ENCODE measurements at places on chromosomes 4 and X.

GRCh38 chr4:76420762-76421581, at the start of gene CCDC158:
TSS of gene CCDC158 (minus strand) at chr4:76421141. CDS start at chr4:76403207, 17,934 bp downstream.
- peak; percentile 10 for DNase-seq

- no peak for DNase-seq
Observed at GRCh38 chr4:163587867-163588266, 93.4 kb downstream of the TMA16 start.

DNA sequence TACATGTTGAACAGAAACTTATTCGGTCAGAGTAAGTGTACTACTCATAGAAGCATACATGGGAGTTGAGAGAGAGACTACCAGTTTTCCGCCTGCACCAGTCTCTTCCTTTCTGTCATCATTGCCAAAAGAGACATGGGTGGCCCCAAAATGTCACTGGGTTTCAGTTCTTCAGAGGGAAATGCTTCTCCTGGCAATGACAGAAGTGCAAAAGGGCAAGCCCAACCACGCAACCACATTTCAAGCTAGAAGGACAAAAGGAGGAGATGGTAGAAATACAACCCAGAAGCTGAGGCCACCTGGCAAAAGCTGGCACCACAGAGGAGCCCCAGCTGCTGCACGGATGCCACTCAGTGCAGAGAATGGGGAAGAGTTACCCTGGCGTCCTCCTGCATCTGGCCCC, 320.1 kb downstream of the BCOR start:
- DNase-seq: peak; percentile 21

DNA sequence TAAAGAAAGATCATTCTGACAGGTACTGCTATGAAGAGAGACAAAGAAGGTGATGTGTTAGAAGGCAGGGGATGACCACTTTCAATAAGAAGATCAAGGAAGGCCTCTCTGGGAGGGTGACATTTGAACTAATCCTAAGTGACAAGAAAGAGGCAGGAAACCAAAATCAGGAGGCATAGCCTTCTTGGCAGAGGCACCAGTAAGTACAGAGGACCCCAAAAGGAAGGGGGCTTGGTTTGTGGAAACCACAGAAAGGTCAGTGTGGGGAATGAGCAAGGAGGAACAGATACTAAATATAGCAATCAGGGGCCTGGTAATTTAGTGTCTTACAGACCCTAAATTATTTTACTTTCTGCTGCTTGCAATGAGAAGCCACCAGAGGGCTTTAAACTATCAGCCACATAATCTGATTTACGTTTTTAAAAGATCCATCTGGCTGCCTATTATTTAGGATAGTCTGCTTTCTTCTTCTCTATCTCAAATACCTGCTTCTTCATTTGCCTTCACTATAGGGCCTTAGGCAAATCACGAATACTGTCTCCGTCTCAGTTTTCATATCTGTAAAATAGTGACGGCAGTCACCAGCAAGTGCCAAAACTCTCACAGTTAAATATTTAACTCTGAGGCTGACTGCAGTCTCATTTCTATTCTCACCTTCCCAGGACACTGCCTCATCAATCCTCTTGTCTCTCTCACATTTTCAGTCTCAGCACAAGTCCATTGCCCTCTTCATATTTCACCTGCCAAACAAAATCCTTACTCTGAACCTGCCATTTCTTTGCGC, 16.7 kb downstream of the NR3C2 start:
- DNase-seq: no peak

- DNase-seq: peak; percentile 5
Observed at GRCh38 chr4:14178421-14178820, 550.9 kb upstream of the BOD1L1 start.

- no peak for DNase-seq
Observed at GRCh38 chr4:91963486-91963885, 340.3 kb upstream of the GRID2 start.

- no peak for DNase-seq
Observed at GRCh38 chr4:182246401-182247205, 3.4 kb downstream of the TENM3 start.

- no peak for DNase-seq
Observed at GRCh38 chrX:10608099-10608498, 12.3 kb downstream of the MID1 start.

GRCh38 chrX:25737540-25737939, 400.6 kb upstream of the MAGEB18 start:
- DNase-seq: no peak

- no peak for DNase-seq
Observed at GRCh38 chrX:135327299-135327698, 18.0 kb downstream of the ETDC start.

GRCh38 chr4:7159923-7160322, 32.4 kb upstream of the SORCS2 start:
- no peak for DNase-seq

- no peak for DNase-seq
Observed at GRCh38 chr4:165351359-165352130, 24.1 kb downstream of the MSMO1 start.

DNA sequence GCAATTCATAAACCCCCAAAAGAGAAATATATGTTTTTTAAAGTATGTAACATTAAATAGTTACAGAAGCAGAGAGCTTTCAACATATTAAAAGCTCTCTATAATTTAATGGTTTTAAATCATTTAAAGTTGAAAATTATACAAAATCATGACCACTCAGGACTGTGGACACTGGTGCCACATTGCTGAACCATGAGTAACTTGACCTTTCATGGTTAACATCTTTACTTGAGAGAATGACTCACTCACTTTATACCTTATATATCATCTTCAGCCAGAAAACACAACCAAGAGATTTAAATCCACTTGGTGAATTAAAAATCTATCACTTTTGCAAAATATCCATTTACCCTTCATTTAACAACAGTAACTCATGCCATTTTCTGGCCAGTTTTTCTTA, 584.3 kb upstream of the SMIM31 start:
- no peak for DNase-seq

DNA sequence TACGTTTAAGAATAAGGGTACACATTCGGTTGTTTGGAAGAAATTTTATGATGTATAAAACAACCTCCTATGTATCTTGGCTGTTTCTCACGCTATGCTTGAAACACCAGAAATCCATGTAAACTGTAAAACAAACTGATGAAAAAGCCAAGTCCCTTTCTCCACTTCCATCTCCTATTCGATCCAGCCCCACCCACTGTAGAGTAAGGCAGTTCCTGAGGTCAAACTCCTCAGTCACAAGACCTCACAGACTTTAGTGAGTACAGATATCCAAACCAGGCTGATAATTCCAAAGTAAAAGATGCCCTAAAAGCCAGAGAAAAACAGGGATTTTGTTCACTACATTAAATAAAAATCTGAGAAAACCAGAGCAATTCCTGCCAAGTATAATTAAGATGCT, 45.6 kb downstream of the ARHGEF38 start:
- DNase-seq: no peak

DNA sequence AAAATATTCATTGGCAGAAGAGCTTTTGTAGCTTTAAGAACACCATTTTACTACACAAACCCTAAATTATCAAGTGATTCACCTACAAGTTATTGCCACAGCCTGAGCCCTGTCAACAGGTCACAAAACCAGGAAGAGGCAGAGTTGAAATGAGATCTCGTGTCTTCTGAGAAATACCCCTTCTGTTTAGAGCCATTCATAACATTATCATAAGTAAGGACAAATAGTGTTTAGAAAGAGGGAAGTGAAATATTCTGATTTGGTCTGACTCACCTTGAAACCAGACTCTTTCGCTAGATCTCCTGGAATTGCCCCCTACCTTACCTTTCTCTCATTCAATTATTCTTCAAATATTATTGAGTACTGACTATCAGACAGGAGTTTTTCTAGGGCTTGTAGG, 5.9 kb downstream of the ETDB start:
- no peak for DNase-seq

- DNase-seq: no peak
Observed at GRCh38 chr4:89114100-89114499, 2.8 kb downstream of the TIGD2 start.

DNA sequence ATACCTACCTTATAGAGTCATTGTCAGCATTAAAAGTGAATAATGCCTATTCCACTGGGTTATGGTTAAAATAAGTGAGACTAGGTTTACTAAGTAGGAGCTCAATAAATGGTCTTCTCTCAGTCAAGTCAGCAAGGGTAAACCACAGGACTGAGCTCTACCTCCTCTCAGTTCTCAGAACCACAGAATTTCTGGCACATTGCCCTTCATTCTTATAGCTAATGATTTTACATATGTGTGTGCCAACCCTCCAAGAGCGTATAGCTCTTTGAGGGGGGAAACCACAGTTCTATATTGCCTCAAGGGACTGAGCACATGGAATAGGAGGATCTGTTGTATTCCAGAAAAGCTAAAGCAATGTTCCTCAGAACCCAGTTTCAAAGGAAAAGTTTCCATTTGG, 124.8 kb downstream of the ATG4A start:
- no peak for DNase-seq

Data from CD4-positive, alpha-beta T cell treated with Interleukin-6 for 4 hours (primary cell).